Kidney epithelial cell (primary cell): ENCODE measurements at places on chromosomes 12 and 14. TPM values are rescaled to one million over a fixed set of nuclear protein-coding genes. Genes with fewer than 3 reads are reported as not detected.

The LIN52 gene
- 7.8 and 8.3 TPM in 2 replicates for total RNA-seq

The EPYC gene
- total RNA-seq: not detected in 2 replicates

The MSI1 gene
- total RNA-seq: 3.6 and 8.1 TPM in 2 replicates

- DNase-seq: no peak
Observed at GRCh38 chr12:27462851-27463250, 16.3 kb downstream of the SMCO2 start.

DNA sequence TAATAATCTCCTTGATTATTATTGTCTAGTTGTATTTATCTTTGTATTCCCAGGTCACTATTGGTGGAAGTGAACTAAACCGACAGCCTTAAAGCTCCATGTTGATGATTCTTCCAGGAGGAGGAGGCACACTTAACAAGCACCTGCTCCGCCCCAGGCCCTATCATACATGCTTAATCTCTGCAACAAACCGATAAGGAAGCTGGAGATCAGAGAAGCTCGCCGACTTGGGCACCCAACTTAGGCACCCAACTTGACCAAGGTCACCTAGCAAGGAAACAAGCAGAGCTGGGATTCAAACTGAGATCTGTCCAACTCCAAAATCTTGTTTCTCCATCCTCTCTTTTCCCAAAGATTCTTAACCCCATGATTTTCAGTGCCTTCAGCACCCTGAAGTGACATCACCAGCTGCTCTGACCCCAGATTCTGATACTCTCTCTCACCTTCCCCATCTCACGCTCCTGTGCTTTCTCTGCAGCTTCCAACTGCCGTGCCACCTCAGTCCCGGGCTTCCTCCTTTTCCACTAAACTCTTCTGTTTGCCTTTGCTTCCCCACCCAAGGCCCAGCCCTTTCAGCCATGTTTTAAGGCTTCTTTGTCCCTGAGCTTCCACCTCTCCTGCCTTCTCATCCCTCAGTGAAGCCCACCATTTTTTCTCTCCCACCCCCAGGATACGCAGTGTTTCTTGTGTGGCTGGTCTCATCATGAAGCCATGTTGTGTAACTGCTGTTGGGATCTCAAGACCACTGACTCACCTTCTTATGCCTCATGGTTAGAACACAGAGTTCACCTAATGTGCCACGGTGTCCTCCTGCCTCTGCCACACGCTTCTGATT, 6.6 kb upstream of the KRT18 start:
- no peak for DNase-seq
